ENCODE measurements at places on chromosomes 13 and 19.

GRCh38 chr13:24684600-24684998 lies 4.4 kb downstream of the ATP12A start:
- DNase-seq: no peak

DNA sequence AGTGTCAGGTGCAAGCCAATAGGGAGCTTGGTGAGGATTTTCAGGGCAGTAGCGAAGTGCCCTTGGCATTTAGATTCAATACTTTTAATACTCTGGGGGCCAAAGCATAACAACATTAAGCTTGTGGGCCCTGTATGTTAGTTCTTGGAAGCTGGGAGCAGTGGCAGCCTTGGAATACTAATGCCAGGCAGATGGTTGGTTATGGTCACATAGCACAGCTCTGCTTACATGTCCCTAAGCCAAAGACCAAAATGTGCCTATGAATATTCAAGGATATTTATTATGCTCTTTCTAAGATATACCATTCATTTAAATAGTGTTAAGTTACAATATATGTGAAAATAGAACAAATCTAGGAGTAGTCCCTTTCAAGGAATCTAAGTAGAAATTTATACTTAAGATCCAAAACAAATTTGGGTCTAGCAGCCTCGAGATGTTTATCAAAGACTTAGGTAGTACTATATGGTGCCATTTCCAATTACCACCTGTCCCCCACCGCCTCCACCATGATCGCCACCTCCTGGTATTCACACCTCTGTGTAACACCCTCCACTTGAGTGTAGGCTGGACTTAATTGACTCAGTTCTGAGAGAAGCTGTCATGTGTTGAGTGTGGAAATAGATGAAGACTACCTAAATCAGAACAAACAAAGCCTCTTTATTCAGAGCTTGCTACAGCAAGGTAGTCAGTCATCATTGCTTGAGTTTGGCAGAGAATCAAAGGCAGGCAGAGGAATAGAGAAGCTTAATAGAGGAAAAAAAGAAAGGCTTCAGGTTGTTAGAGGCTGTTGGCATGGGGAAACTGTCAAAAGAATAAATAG lies 261.0 kb downstream of the GPC5 start:
- DNase-seq: no peak

DNA sequence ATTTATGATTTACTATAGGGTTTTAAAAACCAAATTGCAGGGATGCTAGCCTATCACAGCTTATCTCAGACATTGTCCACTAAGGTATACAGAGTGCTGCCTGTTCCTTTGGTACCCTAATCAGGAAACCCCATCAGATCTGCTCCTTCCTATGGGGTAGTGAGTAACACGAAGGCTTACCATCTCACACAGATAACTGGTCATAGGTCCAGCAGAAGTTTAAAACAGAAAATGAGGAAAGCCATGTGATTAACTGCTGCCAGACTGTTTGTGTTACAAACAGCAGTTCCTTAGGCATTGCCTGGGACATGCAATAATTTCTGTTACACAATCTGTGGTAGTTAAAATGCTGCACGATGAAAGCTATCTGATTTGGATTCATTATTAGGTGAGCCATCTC lies 53.5 kb upstream of the ALOX5AP start:
- no peak for DNase-seq

DNA sequence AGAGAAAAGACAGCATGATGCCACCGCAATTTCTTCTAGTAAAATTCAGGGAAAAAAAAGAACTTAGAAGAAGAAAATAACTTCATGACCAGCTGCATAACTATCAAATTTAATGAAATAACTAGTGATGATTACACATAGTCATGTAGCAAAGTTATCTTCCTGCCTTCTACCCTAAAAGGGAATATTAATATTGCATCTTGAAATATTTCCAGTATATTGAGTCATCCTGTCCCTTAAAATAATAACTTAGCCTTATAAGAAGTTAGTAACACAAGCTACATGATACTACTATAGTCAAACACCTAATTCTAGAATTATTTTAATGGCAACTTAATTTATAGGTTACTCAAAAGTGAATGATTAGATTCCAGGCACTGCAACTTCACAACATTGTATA lies 289.2 kb downstream of the KLF12 start:
- no peak for DNase-seq

DNA sequence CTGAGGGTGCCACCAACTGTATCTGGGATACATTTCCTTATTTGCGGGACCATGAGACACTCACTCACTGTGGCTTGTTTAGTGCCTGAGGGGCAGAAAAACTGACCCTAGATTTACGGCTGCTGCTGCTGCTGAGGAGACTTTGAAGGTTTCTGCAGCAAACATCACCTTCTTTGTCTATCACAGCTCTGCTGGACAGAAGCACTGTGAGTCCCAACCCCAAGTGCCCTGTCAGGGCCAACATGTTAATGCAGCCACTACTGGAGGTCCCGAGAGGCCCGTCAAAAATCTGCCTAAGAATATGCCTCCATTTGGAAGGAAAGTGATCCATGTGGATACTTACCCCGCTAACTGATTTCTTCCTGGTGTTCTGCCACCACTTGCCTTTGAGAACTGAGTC lies 37.3 kb upstream of the UBL3 start:
- DNase-seq: no peak

GRCh38 chr13:19959141-19959830 lies 759 bp downstream of the ZMYM2 start:
- peak; percentile 81 for DNase-seq

DNA sequence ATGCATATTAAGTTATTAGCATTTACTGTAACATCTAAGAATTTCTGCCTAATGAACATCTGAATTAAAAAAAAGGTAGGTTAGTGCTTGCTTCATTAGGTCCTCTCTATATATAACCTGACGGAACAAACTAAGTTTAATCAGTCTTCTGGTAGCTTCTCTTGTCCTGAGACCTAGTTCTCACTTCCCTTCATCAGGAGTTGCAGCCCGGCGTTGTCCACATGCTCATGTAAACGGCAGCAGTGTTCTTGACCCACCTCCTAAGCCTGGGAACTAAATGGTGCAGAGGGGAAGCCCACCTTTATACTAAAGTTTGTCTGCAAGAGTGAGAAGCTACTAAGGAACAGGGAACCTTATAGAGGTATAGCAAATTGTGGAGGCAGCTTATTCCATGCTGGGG lies 31.9 kb upstream of the CPB2 start:
- DNase-seq: no peak

- DNase-seq: no peak
These were observed 48.7 kb downstream of the RFX2 start for GRCh38 chr19:6061376-6062130.

GRCh38 chr13:110650436-110650835 lies 35.1 kb downstream of the NAXD start:
- DNase-seq: no peak

DNA sequence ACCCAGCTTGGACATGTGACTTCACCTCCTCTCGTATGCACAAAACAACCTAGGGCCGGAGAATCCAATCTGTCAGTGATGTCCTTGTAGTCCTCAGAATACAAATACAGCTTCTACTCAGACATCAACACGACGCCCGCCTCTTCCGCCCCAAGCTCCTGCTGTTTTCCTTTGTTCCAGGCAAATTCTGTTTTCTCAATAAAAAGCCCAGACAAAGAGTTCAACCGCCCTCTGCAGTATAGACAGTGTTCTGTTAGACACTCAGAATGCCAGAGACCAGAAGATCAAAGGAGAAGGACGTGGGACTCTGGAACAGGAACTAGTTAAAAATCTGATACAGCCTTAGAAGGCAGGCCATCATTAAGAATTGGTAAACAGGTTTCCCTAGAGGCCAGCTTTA lies 42.0 kb upstream of the GGACT start:
- DNase-seq: no peak

DNA sequence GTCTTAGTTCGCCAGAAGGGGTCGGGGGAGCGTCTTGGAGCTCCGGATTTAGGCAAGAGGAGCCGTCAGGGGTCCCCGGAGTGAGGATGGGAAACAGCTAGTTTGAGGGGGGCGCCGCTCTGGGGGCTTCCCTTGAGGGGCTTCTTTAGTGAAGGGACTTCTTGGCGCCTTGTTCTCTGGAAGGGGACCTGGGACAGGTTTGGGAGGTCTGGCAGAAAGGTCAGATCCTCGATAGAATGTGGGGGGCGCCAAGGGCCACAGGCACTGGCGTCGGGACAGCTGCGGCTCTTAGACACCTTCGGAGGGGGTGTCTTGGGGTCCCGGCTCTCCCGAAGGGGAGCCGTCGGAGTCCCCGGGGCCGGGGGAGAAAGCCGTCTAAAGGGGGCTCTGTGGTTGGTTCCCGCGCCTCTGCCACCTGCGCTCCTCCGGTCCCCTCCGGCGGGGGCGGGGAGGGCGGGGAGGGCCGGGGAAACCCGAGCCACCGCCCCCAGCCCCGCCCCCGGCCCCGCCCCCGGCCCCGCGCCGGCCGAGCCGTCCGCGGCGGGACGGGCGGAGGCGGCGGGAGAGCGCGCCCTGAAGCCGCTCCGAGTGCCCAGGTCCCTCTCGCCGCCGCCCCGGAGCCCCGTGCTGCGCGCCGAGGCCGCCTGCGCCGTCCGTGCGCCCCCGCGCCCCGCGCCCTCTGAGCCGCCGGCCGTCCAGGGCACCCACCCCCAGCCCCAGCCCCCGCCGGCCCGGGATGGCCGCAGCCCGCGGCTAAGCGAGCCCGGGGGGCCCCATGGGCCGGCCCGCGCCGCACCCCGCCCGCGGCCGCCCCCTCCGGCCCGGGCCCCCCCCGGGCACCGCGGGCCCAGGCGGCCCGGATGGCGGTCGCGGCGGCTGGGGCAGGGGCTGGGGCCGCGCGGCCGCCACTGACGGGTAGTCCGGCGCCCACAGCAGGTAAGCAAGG lies at the start of gene NRTN:
Gene NRTN, plus strand, starts transcription at position 552 of the 946 bp plus-strand sequence. CDS start 19,099 bp downstream, outside the sequence.
- DNase-seq: no peak

GRCh38 chr19:46159418-46160232 lies 11.6 kb downstream of the IGFL2 start:
- DNase-seq: no peak

DNA sequence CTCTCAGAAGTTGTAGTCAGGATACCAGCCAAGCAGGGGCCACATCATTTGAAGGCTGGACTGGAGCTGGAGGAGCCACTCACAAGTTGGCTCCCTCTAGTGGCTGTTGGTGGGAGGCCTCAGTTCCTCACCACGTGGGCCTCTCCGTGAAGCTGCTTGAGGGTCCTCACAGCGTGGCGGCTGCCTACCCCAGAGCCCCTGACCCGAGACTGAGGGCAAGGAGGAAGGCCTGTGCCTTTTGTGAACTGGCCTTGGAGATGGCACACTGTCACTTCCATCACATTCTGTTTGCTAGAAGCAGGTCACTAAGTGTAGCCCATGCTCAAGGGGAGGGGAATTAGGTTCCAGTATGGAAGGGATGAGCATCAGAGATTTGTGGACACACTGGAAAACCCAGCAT lies 14.6 kb downstream of the GNA11 start:
- peak; percentile 64 for DNase-seq

DNA sequence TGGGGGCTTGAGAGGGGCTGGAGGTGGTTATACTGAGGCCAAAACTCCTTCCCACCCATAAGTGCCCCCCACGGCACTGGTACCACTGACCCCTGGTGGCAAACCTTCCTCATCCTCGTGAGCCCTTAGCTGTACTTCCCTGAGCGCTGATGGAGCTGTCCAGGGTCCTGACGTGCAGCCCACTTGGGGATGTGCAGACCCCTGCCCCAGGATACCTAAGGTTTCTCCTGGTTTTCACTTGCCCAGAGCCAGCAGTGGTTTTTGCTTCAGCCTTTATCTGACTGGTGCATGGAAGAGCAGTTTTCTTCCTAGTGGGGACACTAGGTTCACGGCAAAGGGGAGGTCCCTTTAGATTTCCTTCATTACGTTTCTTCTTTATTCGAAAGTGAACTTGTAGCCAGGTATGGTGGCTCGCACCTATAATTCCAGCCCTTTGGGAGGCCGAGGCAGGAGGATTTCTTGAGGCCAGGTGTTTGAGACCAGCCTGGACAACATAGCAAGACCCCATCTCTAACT lies 28.7 kb upstream of the KCTD15 start:
- peak; percentile 41 for DNase-seq

GRCh38 chr13:96294930-96295881 lies 205.3 kb downstream of the HS6ST3 start:
- no peak for DNase-seq

DNA sequence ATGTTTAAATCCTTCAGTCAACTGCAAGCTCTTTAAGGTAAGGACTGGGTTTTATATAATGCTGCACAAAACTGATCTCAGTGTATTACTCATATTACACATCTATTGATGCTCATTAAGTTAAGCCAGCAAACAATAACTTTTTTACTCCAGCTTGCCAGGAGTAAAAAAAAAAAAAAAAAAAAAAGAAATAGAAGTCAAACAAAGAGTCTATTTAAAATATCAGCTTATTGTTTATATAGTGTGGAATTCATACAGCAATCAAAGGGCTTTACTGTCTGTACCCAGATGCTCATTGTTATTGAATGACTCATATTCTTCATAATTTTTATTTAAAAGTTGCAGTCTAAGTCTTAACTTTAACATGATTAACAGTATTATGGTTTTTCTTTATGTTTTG lies 21.8 kb upstream of the KBTBD7 start:
- no peak for DNase-seq

GRCh38 chr13:96308568-96308967 lies 218.7 kb downstream of the HS6ST3 start:
- DNase-seq: no peak
